Stimulated activated CD4-positive, alpha-beta T cell treated with anti-CD3 and anti-CD28 coated beads, Interleukin-1b, Interleukin-23, amount 100 ng/mL, for 1 hour (primary cell): ENCODE measurements at places on chromosomes 3 and 15.

- DNase-seq: no peak
These were observed 12.3 kb downstream of the RHOA start for GRCh38 chr3:49399461-49399860.

DNA sequence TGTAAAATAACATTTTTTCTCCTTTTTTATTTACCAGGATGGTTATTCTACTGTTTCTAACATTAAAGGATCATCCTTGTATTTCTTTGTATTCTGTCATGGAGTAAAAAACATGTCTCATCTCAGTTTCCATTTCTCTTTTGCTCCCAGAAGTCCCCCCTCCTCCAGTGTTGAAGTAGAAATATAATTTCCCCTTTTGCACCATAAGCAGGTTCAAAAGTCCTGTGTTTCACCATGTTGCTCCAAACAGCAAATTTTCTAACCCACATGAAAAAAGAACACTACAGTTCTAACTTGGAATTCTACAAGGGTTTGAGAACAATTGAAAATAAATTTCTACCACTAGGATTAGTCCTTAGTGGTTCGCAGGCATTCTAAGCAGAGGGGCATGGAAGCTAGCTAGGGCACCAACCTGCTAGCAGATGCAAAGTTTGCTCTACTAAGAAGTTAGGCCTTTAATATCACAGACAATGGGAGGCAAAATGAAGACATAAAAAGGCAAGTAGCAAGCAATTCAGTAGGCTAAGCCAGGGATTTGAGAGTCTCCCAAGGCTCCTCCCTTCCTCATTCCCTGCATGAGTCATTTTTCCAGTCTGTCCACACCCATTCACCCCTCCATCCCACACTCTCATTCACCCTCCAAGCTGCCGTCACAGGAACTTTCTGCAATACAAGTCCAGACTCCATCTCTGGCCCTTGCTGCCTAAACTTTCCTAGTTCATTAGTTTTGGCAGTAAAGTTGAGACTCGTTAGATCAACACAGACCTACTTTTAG, 2.3 kb upstream of the MBNL1 start:
- DNase-seq: no peak

DNA sequence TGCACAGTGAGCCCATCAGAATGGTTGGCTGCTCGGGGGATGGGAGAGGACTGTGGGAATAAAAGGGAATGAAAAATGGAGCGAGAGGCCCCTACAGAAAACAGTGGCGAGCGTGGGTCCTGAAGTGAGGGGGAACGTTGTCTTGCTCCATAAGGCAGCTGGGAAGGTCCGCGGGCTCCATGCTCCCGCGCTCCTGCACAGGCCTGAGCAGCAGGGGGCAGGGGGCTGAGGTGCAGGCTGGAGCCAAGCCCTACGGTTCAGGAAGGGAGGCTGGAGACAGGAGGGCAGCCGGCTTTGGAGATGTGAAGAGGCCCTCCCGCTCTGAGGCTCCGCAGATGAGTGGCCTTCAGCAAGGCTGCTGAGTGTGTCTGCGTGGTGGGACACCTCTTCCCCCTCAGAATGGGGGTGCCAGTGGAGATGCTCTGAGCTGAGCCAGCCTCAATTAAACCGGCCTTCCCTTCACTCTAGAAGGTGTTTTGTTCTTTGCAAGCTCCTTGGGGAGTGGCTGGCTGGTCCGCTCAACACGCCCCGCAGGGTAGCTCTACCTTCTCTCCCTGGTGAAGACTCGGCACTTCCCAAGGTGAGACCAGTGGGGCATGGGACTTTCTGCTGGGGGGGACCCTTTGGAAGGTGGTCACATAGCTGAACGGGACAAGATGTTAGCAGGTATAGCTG, 208.0 kb downstream of the XXYLT1 start:
- no peak for DNase-seq

DNA sequence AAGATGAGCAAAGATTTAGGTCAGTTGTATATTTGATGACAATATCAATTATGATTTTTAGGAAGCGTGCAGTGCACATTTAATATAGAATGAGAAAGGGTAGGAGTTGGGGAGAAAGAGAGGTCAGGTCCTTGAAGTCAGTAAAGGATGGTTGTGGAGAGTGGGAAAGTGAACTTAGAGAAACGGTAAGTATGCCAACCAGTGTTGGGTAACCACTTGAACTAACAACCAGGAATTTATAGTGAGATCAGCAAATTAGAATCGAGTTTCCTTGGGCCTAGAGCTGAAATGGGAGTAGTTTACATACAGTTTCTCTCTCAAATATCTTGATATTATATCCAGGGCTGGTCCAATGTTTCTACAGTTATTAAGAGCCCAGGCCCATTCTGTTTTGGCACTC, 188.5 kb upstream of the RBMS3 start:
- no peak for DNase-seq

DNA sequence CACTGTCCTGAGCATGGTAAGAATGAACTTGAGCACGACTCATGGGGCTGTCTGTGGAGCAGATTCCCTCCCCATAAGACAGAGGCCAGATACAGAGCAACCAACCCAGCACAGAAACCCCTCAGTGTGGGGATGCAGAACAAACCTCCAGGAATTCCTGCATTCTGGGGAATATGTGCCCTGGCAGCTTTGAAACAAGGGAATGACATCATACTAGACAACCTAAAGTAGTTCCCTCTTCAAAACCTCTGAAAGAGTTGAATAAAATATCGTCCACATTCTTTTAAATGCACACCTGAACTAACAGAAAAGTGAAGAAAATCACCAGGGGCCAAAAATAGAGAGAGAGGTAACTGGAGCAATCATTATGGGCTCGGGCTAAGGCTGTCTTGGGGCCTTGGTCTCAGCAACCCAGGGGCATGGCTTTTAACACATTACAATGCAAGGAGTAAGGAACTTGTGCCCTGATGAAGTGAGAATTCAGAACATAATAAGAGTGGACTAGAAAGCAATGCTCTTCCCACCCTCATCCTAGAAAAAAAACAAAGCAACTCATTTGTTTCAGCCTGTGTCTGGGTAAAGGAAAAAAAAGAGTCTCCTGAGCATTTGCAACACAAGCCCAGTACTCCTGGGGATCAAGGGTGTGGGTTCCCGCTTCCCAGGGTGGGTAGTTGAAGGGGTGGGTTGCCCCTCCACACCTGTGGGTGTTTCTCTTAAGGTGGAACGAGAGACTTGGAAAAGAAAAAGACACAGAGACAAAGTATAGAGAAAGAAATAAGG, 43.9 kb downstream of the ADIPOQ start:
- no peak for DNase-seq

DNA sequence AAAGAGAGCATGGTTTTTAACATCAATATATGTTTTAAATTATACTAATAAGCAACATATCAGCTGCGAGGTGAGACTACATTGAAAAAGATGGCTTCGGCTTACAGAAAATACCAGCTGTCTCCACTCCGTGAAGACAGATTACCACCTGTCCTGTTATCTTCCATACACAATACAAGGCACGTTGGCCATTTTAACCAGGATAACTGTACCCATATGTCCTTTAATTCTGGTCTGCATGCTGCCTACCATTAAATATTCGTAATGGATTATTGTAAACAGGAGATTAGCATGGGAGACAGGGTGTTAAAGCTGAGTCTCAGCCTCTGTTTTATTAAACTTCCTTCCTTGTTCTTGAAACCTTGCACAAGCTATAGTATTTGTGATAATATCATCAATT, 855.5 kb downstream of the ROBO1 start:
- DNase-seq: no peak

DNA sequence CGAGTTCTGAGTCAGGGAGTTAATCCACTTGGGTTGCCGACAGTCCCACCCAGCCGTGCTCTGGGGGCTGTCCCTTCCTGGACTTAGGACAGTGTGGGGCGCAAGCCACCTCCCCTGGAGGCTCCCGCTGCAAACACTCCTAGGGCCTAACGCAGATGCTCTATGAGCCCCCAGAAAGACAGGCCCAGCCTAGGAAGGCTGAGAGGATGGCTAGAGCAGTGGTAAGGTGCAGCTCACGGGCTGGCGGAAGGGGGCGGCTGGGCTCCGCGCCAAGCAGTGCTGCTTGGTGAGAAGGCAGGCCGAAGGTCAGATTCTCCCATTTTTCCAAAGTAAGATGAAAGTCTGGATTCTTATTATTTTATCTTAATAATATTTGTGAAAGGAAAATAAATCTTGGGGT, 84.6 kb upstream of the ALDH1L1 start:
- DNase-seq: no peak

GRCh38 chr3:179969525-179969924, 67.2 kb downstream of the PEX5L start:
- no peak for DNase-seq

GRCh38 chr3:37604336-37604833, 257.3 kb upstream of the CTDSPL start:
- DNase-seq: no peak

DNA sequence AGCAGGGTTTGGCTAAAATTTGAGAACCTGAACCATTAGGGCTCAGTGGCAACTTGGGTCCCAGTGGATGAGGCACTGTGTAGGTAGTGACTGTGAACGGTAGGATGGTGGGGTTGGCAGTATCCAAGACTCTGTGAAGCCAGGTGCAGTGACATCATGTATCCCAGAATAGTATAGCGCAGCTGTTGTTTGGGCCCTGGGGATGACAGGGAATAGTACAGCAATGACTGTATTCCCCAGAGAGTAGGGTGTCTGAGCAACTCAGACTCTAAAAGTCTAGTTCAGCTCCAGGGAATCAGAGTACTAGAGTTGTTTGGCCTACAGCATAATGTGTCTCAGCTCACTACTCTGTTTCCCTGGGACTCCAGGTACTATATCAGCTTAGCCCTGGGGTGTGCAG, 20.7 kb upstream of the PPP2R3A start:
- DNase-seq: no peak

GRCh38 chr15:85141726-85142125, 160.1 kb downstream of the PDE8A start:
- DNase-seq: no peak

GRCh38 chr15:89321521-89322410, 12.9 kb downstream of the POLG start:
- DNase-seq: no peak

DNA sequence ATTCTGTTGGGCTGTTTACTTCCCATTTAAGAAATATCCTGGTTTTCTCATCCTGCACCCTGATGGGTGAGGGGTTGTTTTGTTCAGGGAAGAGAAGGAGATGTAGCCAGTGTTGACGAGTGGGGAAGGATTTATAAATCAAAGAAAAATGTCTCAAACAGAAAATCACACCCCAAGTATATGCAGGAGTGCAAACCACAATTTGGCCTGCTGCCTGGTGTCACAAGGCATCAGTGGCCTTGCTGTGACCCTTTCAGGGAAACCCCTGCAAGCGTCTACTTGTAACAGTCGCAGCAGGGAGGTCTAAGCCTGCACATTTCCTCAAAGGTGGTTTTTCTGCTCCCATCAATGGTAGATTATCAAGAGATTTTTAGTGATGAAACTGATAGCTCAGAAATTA, 132.6 kb upstream of the LRRN1 start:
- DNase-seq: no peak

DNA sequence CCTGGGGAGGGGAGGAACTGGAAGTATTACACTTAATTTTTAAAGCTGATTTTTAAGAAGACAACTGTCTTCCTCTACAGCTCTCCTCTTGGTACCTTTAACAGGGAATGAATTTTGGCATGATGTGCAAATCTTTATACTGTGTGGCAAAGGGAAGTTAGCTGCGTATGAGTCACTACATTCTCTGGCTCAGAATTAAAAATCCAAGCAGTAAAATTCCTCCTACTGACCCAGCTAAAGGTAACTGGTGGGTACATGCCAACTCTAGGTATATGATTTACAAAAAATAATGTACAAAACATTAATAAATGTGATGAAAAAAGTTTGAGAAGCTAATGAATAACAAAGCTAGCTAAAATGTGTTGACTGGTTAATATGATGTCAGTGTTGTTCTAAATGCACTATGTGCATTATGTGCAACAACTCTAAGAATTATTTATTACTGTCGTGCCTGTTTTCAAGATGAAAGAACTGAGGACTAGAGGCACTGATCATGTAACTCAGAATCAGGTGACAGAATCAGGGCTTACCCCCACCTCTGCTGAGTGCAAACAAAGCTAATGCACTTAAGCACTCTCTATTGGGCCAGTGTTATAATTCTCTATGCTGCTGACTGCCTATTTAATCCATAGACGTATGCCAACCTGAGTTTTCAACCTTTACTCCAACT, 194.7 kb upstream of the CADPS start:
- DNase-seq: no peak

- DNase-seq: no peak
These were observed 382.9 kb downstream of the OTOL1 start for GRCh38 chr3:161879470-161879869.

GRCh38 chr15:83762367-83762766, 108.4 kb downstream of the ADAMTSL3 start:
- DNase-seq: no peak

GRCh38 chr15:49852756-49853155, 231.9 kb downstream of the DTWD1 start:
- DNase-seq: no peak

- DNase-seq: no peak
These were observed 183.3 kb downstream of the PDE8A start for GRCh38 chr15:85164841-85165466.

GRCh38 chr3:129624347-129625071, 18.0 kb upstream of the PLXND1 start:
- DNase-seq: no peak

DNA sequence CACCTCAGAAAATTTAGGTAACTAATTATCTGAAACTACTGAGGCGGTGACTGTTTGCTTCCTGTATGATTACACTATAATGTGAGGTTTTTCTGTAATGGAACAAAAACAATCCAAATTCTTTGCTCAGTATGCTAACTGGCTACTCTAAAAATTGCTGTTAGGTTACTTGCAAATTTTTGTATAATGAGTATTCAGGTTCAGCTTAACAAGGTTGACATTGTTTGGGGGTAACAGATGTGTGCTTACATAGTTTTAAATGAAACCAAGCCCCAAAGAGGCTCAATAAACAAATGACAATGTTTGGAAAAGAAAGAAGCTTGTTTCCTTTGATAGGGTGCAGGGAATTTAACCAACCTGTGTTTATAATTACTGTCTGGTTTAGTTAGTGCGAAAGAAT, 414.5 kb upstream of the MDFIC2 start:
- DNase-seq: no peak

DNA sequence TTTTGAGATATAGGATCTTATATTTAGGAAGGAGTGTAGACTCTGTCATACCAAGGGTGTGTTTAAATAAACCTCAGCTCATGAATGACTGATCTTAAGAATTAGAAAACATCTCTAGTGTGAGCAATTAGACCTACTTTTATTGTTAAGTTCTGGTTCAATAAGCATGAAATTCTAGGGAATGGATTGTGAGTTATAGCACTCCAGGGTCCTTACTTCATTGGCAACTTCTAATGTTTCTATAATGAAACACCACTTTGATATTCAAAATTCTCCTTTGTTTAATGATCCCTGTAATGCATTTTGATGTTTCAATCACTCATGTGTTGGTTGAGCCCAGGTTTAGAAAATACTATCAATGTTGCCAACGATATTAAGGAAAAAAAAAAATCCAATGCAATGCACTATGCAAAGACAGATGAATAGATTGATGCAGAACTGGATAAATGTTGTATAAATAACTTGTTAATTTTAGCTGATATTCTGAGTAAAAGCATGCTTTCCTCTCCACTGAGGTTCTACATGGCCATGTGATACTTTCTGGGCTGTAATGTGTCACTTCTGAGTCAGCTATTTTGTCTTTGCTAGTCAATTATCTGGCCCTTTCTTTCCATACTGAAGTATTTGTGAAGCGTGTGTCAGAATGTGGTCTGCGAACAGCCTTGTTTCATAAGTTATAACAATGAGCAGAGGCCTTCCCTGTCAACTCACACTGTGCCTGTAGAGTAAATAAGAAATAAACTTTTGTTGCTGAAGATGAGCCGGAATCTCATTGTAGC, 1035.9 kb downstream of the PLOD2 start:
- no peak for DNase-seq

- DNase-seq: no peak
These were observed 11.5 kb downstream of the PPP4R2 start for GRCh38 chr3:73007992-73008712.
